HFFc6 (cell line): ENCODE measurements at places on chromosomes 5 and 9.

DNA sequence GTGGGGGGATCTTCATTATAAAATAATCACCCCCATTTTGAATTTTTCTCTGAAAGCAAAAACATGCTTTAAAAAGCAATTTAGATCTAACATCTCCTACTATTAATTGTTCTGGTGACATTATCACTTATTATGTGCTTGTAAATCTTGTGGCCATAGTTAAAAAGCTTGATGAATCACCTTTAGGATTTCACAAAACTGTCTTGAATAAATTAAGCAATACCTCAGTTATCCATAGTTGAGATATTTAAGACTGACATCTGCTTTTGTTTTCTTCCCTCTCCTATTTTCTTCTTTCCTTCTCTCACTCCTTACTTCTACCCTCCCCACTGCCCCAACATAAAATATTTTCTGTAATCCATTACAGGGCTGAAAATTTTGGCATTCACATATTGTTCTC lies 84.8 kb downstream of the SLC1A3 start:
- peaks cover 36% of the 10 kb centered on the region for H3K4me1 ChIP-seq
- no peaks in the 10 kb centered on the region for H3K36me3 ChIP-seq
- peaks cover 2% of the 10 kb centered on the region; the same call in 1 of the 2 replicates for H3K27me3 ChIP-seq
- H3K27ac ChIP-seq: no peak overlapping the region
- H3K4me3 ChIP-seq: no peak overlapping the region

DNA sequence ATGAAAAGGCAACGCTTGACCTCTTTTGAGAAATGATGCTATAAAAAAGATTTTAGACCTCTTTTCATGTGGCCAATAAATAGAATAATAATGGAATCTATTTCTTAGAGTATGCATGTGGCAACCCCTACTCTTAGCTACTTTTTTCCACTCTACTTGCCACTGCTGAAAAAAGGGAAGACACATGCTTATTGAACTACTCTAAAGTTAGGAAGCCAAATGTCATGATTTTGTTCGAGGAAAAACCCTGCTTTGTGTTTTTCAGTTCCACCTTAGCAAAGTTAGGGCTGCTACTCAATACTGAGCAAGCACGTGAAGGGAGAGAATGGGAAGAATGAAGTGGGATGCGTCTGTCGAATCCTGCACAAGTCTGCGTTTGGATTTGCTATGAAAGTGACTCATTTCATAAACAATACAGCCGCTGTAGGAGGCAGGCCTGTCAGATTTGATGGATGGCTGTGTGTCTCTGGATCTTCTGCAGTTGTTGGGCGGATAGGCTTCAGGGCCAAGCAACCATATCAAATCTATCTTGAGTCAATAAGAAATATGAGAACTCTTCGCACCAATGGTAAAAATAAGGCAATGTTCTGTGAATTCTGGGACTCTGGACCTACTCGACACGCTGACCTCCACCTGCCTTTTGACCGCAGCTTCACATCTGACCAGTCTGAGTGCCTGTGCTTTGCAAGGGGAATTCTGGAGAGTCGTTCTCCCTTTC lies 333.6 kb downstream of the PIK3R1 start:
- H3K36me3 ChIP-seq: peaks cover 12% of the 10 kb centered on the region; the same call in 1 of the 2 replicates
- no peak overlapping the region for H3K4me3 ChIP-seq
- DNase-seq: no peak
- H3K27me3 ChIP-seq: no peaks in the 10 kb centered on the region; the same call in 1 of the 2 replicates
- H3K27ac ChIP-seq: no peak overlapping the region

GRCh38 chr9:137742698-137743097 lies 123.9 kb downstream of the EHMT1 start:
- H3K36me3 ChIP-seq: peaks cover 19% of the 10 kb centered on the region; the same call in 1 of the 2 replicates
- peaks cover 8% of the 10 kb centered on the region; the same call in 1 of the 2 replicates for H3K4me1 ChIP-seq
- H3K4me3 ChIP-seq: no peak overlapping the region
- H3K27ac ChIP-seq: no peak overlapping the region; the same call in 1 of the 2 replicates
- H3K27me3 ChIP-seq: peaks cover 2% of the 10 kb centered on the region

DNA sequence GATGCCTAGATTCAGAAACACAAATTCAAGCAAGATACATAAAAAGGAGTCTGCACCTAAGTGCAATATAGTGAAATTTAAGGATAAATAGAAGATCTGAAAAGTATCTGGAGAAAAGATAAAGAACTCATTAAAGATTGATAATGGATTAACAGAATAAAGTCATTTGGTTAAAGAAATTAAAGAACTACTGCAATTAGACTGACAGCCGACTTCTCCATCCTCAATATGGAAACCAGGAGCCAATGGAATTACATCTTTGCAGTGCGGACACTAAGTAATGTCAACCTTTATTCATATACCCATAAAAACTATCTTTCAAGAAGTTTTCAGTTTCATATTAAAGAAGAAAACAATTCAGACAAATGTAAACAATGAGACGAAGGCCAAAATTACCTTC lies 81.0 kb downstream of the MRPL36 start:
- H3K27ac ChIP-seq: no peak overlapping the region
- no peak for DNase-seq
- H3K4me1 ChIP-seq: no peaks in the 10 kb centered on the region

- H3K4me1 ChIP-seq: no peaks in the 10 kb centered on the region
- DNase-seq: no peak
- no peaks in the 10 kb centered on the region; the same call in 1 of the 2 replicates for H3K27me3 ChIP-seq
- no peaks in the 10 kb centered on the region for H3K36me3 ChIP-seq
- no peak overlapping the region for H3K4me3 ChIP-seq
Measured at GRCh38 chr5:12772276-12772675, 868.0 kb upstream of the CTNND2 start.
